ENCODE measurements at places on chromosomes 16 and 17. TPM values are rescaled to one million over a fixed set of nuclear protein-coding genes. Genes with fewer than 3 reads are reported as not detected.

Gene AURKB
- 67.7 TPM for total RNA-seq

- peaks cover 6% of the 10 kb centered on the region for H3K36me3 ChIP-seq
- H3K27ac ChIP-seq, result peak overlapping the region; percentile 76
- peak; percentile 96 for DNase-seq
- H3K27me3 ChIP-seq, result no peaks in the 10 kb centered on the region
- H3K4me3 ChIP-seq, result peak overlapping the region; percentile 96
Observed at GRCh38 chr16:89972244-89973234, 24.0 kb downstream of the DEF8 start.

Gene CTF1
- 3.1 TPM for total RNA-seq

GRCh38 chr17:45977976-45978626 lies 20.9 kb upstream of the STH start:
- no peaks in the 10 kb centered on the region for H3K36me3 ChIP-seq
- DNase-seq, result no peak
- no peak overlapping the region for H3K4me3 ChIP-seq
- H3K4me1 ChIP-seq, result no peaks in the 10 kb centered on the region
- no peaks in the 10 kb centered on the region for H3K27me3 ChIP-seq

DNA sequence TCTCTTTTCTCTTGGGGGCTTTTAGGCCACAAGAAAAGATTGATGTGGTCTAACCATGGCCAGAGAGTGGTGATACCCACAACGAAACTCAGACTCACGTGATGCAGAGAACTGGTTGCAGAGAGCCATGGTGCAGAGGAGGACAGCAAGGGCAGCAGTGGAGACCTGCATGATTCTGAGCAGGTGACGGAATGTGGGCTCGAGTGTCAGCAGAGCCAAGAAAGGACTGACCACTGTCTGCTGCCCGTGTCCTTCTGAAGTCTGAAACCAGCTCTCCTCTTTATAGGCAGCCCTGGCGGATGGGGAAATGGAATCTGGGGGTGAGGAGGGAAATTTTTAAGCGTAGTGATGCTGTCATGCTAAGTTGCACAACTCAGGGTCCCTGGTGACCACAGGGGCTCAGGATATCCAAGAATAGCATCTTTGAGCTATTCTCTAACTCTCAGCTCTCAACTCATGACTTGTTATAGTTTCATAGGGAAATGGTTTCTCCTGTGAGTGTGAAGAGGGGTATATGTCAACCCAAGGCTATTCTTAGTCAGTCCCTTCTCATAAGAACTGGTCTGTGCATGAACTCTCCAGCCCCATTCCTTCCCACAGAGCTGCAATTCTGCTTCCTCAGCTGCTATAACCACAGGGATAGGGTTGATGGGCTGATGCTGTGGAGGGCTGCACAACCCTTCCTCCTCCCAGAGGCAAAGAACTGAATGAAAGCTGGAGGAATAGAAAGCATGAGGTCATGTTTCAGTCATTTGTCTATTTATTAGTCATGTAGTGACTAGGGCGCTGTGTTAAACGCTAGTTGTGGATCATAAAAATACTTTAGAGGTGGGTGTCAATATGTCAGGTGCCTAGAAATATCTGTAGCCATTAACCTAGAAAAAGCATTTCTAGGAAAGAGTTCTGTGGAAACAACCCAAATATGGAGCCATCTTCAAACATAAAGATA lies at the start of gene CCL3:
CCL3 (minus strand) TSS at position 256 of the 949 bp plus-strand sequence; CDS start at position 171, 85 bp downstream.
- H3K4me1 ChIP-seq, result no peaks in the 10 kb centered on the region
- no peaks in the 10 kb centered on the region for H3K27me3 ChIP-seq
- no peak for DNase-seq
- H3K4me3 ChIP-seq, result no peak within 1 kb of the TSS
- H3K36me3 ChIP-seq, result no peaks in the 10 kb centered on the region
- H3K27ac ChIP-seq, result no peak within 1 kb of the TSS

DNA sequence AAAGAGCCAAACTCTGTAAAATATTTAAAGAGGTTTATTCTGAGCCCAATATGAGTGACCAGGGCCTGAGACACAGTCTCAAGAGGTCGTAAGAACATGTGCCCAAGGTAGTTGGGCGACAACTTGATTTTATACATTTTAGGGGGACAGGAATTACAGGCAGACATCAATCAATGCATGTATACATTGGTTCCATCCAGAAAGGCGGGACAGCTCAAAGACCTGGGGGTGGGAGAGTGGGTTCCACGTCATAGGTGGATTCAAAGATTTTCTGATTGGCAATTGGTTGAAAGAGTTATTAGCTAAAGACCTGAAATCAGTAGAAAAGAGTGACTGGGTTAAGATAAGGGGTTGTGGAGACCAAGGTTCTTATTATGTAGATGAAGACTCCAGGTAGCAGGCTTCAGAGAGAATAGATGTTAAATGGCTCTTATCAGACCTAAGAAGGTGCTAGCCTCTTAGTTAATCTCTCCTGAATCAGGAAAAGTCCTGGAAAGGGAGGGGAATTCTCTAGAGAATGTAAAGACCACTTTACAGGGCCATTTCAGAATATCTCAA lies 32.4 kb downstream of the HSBP1 start:
- peaks cover 5% of the 10 kb centered on the region for H3K4me1 ChIP-seq
- no peak overlapping the region for H3K4me3 ChIP-seq
- peak; percentile 78 for DNase-seq
- no peaks in the 10 kb centered on the region for H3K36me3 ChIP-seq

DNA sequence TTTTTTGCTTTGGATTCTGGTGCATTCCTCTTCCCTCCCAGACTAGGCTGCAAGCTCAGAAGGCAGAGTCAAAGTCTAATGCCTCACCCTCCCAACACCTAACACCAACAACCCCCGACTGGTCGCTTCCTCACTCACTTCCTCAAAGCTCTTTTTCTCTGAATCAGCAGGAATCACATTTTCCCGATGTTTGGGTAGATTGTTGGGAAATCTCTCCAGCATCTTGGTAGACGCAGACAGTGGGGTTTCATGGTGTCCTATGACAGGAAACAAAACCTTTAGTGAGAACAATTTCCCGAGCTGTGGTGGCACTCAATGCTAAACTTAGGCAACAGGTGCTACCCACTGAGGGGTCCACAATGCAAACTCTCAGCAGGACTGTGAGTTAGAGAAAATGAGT lies 39.9 kb upstream of the ICAM2 start:
- no peak overlapping the region for H3K4me3 ChIP-seq
- H3K36me3 ChIP-seq, result peaks cover 16% of the 10 kb centered on the region
- no peak for DNase-seq
- no peaks in the 10 kb centered on the region for H3K27me3 ChIP-seq
- no peaks in the 10 kb centered on the region for H3K4me1 ChIP-seq
- H3K27ac ChIP-seq, result no peak overlapping the region

All from endodermal cell (in vitro differentiated cells).